ENCODE measurements at places on chromosomes 7 and 10. TPM values are rescaled to one million over a fixed set of nuclear protein-coding genes. Genes with fewer than 3 reads are reported as not detected.

Gene CCDC7
- total RNA-seq, result 0.63 TPM

Gene STEAP2
- 4.2 TPM for total RNA-seq

Gene CDK14
- total RNA-seq, result 0.14 TPM

Gene OR2A1
- total RNA-seq, result not detected

Gene FMC1
- 29.5 TPM for total RNA-seq

Data from A549 treated with Mapracorat at 1 μM for 4 hours (cell line).